ENCODE measurements at places on chromosomes 2 and 18.

GRCh38 chr18:37714691-37715090, 149.1 kb upstream of the CELF4 start:
- DNase-seq = no peak

- no peak for DNase-seq
These were observed 71.7 kb downstream of the SMAD7 start for GRCh38 chr18:48879008-48879431.

DNA sequence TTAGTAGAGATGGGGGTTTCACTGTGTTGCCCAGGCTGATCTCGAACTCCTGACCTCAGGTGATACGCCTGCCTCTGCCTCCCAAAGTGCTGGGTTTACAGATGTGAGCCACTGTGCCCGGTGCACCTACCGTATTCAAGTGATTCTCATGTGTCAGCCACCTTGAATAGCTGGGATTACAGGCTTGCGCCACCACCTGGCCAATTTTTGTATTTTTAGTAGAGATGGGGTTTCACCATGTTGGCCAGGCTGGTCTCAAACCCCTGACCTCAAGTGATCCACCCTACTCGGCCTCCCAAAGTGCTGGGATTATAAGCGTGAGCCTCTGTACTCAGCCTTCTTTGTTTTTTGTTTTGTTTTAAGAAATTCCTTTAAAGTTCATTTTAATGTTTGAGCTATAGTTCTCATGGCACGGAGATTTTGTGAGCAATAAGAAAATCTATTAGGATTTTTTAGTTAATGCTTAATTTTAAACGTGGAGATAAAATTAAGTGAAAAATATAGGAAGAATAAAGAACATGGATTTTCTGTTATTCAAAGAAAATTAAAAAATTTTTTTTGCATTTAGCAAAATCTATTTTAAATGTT, 242.6 kb downstream of the PHLPP1 start:
- peak; percentile 28 for DNase-seq

GRCh38 chr2:98463551-98463971, 18.9 kb downstream of the INPP4A start:
- no peak for DNase-seq

DNA sequence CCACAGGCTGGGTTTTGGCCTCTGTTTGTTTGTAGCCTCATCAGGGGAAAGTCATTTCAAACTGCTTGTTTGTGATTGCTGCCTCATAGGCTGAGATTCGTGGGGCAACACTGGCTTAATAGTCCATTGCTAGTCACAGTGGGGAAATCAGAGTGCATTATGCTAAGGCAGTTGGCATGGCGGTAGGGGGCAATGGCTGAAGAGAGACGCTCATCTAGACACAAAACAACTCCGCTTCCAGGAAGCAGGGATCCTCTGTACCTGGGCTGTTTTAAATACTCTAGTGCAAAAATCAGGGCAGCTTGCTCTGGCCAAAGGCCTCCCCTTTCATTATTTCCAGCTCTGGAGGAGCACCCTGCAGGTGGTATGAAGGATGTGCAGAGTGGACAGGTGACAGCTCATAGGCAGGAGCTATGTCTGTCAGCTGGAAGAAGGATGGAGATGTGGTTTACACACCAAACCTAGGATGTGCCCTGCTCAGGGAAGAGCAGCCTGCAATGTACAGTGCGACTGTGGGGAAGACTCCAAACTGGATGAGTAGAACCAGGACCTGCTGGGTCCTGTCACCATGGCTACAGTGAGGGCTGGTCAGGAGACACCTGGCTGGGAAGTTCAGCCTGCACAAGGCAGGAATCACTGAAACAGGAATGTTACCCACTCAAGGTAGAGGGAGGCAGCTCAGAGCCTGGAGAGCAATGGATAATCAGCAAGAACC, 234.3 kb downstream of the CLIP4 start:
- no peak for DNase-seq

- no peak for DNase-seq
These were observed 161.1 kb downstream of the CAMKMT start for GRCh38 chr2:44522846-44523245.

DNA sequence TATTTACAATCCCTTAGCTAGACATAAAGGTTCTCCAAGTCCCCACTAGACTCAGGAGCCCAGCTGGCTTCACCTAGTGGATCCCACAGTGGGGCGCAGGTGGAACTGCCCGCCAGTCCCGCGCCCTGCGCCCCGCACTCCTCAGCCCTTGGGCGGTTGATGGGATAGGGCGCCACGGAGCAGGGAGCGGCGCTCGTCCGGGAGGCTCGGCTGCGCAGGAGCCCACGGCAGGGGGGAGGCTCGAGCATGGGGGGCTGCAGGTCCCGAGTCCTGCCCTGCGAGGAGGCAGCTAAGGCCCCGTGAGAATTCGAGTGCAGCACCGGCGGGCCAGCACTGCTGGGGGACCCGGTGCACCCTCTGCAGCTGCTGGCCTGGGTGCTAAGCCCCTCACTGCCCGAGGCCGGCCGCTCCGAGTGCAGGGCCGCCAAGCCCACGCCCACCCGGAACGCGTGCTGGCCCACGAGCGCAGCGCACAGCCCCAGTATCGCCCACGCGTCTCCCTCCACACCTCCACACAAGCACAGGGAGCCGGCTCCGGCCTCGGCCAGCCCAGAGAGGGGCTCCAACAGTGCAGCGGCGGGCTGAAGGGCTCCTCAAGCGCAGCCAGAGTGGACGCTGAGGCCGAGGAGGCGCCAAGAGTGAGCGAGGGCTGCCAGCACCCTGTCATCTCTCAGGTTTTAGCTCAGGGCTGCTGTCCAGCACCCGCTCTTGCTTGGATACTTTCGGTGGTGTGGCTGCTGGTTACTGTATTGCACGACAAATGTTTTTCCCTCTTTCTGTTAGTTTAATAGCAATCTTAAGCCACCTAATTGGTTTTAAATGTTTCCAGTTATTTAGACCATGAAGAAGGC, 83.8 kb upstream of the LDLRAD4 start:
- no peak for DNase-seq

GRCh38 chr2:148557844-148558436, 86.6 kb upstream of the EPC2 start:
- no peak for DNase-seq

- DNase-seq = no peak
These were observed 1085.8 kb downstream of the TDRD15 start for GRCh38 chr2:22209545-22209944.

GRCh38 chr18:7177116-7177744, 53.7 kb upstream of the LRRC30 start:
- peak; percentile 46 for DNase-seq

GRCh38 chr18:30440351-30440750, 602.2 kb downstream of the DSC3 start:
- no peak for DNase-seq

- no peak for DNase-seq
These were observed 125.3 kb upstream of the SLC39A10 start for GRCh38 chr2:195531754-195532153.

GRCh38 chr2:3114406-3115185, 263.0 kb downstream of the EIPR1 start:
- no peak for DNase-seq

GRCh38 chr2:60676706-60677330, 79.2 kb upstream of the PAPOLG start:
- peak; percentile 21 for DNase-seq

DNA sequence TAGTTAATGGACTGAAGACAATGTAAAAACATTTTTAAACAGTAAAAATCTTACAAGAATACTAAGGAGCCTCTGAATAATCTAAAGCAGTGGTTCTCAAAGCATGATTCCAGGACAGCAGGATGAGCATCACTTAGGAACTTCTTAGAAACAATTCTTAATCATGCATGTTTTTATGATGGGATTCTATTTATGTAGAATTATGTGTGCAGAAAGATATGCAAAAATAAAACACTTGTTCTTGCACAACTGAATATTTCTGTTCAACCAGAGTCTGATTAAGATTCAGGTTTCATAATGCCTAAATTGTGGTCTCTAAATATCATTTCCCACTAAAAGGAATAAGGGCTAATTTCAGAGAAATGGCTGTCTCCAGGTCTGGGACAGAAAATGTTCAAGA, 69.2 kb upstream of the MTIF2 start:
- DNase-seq = no peak

DNA sequence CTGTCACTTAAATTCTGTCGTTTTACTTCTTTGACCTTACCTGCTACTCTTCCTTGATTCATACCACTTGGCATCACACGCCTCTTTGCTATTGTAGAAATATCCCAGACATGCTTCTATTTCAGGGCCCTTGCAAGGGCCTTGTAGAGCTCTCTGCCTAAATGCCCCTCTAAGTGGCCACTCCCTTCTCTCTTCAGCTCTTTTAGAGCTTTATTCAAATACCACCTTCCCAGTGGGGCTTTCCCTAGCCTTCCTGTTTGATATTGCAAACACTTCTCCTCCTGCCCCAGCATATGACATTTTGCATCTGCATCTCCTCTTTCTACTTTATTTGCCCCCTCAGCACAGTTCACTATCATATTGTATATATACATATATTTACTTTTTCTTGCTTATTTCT, 54.0 kb downstream of the PELI1 start:
- DNase-seq = no peak

GRCh38 chr2:69309351-69310110, 77.5 kb downstream of the GFPT1 start:
- no peak for DNase-seq

DNA sequence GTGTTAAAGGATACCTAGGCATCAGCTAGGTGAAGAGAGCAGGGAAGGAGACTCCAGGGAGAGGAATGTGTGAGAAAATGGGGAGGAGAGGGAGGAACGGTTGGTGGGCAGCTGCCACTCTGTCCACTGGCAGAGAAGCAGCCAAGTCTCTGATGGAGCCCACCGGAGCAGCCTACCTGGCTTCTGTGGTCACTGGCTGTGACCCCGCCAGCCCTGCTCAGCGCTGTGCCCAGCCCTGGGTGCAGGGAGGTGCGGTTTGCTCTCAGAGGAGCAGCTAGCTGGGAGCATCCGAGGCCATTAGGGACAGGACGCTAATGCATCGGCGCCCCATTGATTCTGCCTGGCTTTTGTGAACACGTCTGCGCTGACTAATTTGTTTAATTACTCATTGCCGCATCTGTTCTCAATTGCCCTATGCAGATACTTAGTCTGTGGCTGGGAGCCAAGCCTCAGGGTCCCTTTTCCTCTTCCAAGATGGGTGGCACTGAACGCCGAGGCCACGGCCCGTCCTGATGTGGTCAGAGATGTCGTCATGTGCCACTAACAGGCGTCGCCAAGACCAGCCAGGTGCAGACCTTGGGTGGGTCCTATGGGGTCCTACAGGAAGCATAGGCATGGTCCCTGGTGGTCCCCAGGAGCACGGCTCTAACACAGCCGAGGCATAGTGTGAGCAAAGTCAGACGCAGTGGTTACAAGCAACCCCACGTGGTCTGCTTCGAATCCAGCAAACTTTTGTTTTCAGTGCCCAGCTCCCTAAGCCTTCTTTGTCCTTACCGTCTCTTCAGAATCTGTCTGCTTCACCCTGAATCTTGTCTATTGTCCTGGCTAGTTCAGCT, 82.0 kb downstream of the RRM2 start:
- no peak for DNase-seq

DNA sequence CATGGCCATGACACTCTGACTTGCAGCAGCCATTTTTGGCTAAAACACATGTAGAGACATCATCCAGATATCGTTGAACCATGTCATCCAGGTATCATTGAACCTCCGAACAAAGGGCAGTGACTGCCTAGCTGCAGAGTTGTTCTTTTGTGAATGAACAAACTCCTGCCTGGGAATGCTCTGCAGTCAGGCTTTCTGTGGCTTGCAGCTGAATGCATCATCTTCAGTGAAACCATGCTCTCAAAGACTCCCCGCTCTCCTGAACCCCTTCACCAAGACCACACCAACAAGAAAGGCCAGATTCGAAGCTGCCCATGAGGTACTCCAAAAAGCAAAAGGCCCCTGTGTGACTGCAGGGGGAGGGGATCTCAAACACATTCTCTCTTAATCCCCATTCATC, 118.8 kb downstream of the ACTR3 start:
- no peak for DNase-seq

- no peak for DNase-seq
These were observed 75.1 kb downstream of the MBD5 start for GRCh38 chr2:148096012-148096411.

DNA sequence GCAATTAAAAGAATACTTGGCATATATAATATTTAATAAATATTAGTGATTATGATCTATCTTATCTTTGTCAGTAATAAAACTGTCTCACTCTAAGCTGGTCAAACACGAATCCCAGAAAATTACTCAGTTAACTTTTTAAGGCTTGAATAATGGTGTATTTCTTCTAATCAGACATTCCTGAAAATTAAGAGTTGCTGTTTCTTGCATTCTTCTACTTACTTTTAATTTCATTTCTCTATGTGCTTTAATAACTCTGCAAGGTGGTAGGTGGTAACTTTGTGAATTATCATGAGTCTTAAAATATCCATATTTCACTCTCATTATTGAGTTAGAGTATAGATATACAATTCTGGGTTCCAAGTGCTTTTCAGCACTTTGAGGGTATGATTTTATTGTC, 3.1 kb upstream of the SERPINB10 start:
- no peak for DNase-seq

- no peak for DNase-seq
These were observed at the start of gene SFTPB for GRCh38 chr2:85668009-85668856. Gene SFTPB, minus strand, starts transcription at chr2:85668199. Its CDS starts 16 bp downstream, at chr2:85668183.

- no peak for DNase-seq
These were observed 50.5 kb upstream of the TUBA3D start for GRCh38 chr2:131425231-131425941.

DNA sequence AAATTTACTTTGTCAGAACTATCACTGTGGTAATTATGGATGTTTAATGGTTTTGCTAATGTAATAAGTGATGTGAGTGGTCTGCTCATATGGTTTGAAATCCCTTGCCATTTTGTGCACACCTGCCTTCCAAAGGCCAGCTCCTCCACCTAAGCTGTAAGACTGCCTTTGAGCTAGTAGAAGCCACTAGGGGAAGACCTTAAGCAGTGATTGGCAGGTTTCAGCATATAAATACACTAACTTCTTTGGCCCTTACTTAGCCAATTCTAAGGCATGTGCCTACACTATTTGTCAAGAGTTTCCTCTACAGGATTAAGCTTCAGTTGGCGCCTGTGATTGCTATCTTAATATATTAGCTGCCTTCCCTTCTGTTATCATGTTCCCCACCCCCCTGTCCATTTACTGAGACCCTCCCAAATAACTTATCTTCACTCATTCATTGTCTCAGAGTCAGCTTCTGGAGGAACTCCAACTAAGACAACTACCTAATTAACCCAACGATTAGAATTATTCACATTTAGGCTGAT, 141.1 kb downstream of the MBD5 start:
- no peak for DNase-seq

- no peak for DNase-seq
These were observed 39.4 kb downstream of the EDAR start for GRCh38 chr2:108949316-108950239.
